Activated naive CD4-positive, alpha-beta T cell treated with anti-CD3 and anti-CD28 coated beads for 36 hours (primary cell): ENCODE measurements at places on chromosomes 7 and 10. TPM values are rescaled to one million over a fixed set of nuclear protein-coding genes. Genes with fewer than 3 reads are reported as not detected.
A peak's percentile ranks its signal among the peaks of the same experiment; 100 is the strongest.

The HPSE2 gene
- not detected for total RNA-seq

The FHIP2A gene
- 8.7 TPM for total RNA-seq

The DENND2A gene
- not detected for total RNA-seq

The GARIN1A gene
- total RNA-seq = not detected

The OR2A7 gene
- total RNA-seq = 1.2 TPM

GRCh38 chr7:4659551-4660286 lies 22.4 kb upstream of the FOXK1 start:
- DNase-seq = peak; percentile 31

- DNase-seq = no peak
Observed at GRCh38 chr7:1474736-1475135, 15.5 kb upstream of the MICALL2 start.

DNA sequence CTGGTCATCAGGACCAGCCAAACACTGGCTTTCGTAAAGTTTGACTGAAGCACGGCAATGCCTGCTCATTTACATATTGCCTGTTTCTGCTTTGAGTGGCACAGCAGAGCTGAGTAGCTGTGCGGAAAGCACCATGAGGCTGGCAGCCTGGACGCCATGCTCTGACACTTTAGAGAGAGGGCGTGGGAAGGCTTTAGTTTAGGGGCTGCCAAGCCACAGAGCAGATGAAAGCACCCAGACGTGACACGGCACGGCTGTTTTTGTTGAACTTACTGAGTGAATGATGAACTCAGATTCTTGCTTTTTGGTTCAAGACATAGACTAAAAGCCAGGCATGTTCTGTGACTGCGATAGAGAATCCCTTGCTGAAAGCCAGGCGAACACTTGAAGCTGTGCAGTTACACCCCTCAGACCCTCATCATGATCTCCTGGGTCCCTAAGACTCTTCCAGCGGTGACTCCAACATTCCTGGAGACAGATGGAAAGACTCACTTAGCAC lies 182.1 kb downstream of the ZMYND11 start:
- peak; percentile 49 for DNase-seq

DNA sequence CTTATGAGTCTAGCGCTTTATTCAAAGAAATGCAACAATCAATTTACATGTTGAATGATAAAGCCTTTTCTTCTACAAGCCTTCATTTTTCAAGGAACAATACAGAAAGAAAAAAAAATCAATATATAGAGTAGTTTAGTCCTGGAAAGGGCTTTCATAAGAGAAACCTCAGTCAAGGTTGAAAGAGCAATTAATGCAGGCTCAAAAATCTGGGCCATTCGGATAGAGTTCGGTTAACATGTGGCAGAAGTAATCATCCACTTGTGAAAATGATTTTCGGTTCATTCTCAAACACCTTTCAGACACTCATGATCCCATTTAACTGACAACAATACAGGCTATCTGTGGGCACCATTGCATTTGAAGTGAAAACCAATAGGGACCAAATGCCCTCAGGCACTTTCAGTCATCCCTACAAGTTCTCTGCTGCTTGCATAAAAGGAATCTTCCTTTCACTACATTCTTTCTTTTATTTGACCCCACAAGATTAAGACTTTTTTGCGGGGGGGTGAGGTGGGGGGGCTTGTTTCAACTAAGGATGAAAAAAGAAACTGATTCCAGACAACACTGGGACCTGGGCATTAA lies 177.9 kb downstream of the RNF133 start:
- DNase-seq = no peak

DNA sequence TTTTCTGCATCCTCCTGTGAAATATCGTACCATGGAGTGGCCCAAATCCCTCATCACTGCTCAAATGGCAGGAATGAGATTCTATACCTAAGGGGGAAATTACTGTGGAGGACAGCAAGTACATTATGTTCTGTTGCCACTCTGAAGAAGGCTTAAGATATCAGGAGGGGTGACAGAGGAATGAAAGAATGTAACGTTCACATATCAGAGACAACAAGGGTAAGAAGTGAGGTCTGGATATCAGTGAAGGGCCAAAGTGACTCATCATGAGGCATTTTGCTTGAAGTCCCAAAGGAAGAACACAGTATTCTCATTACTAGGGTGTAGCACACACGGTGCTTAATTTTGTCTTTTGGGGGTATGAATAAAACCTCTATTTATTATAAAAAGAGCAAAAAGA lies 71.5 kb upstream of the SLC13A1 start:
- no peak for DNase-seq

DNA sequence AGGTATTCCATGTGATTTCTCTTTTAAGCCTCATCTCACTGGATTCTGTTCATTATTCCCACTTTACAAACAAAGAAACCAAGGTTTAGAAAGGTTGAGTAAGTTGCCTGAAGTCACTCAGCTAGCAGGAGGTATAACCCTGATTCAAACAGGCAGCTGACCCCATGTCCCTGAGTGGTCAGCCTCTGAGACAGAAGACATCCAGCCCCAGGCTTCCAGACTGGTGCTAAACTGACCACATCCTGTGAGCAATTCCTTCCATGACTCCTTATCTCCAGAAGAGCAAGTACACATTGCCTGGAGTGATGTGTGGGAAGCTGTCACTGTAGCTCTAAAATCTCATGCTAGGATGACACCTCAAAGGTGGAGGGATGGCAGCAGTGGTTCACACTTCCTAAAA lies 3.7 kb downstream of the PLPP4 start:
- DNase-seq = no peak
